ENCODE measurements at places on chromosomes 5 and 9.

- DNase-seq = peak; percentile 87
Observed at GRCh38 chr5:113153512-113154097, 177.0 kb downstream of the DCP2 start.

DNA sequence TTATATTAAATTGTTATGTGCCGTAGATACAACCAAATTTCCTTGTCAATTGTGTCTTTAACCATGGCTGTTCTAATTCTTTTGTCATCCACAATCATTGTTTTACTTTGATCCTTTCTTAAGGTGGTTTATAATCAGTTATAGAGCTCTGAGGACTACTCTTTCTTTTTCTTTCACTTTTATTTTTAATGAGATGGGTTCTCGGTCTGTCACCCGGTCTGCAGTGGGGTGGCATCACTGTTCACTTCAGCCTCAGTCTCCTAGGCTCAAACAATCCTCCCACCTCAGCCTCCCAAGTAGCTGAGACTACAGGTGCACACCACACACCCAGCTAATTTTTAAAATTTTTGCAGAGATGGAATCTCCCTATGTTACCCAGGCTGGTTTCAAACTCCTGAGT lies 74.2 kb downstream of the ANXA2R start:
- no peak for DNase-seq

DNA sequence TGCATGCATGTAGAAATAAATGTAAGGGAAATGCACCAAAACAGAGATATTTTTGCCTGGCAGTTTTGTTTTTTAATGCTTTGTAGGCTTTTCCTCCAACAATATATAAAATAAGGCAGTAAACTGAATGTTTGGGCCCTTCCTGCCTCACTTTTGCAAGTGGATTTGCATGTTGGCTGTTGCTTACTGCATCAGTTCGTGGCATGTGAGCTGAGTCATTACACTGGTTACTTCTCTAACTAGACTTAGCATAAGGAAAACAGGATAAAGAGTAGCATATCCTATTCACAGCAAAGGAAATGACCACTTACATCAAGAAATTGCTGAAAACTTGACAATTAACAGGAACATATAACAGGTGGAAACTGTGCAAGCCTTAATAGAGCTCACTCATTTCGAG lies 113.4 kb downstream of the TLE1 start:
- peak; percentile 26 for DNase-seq

DNA sequence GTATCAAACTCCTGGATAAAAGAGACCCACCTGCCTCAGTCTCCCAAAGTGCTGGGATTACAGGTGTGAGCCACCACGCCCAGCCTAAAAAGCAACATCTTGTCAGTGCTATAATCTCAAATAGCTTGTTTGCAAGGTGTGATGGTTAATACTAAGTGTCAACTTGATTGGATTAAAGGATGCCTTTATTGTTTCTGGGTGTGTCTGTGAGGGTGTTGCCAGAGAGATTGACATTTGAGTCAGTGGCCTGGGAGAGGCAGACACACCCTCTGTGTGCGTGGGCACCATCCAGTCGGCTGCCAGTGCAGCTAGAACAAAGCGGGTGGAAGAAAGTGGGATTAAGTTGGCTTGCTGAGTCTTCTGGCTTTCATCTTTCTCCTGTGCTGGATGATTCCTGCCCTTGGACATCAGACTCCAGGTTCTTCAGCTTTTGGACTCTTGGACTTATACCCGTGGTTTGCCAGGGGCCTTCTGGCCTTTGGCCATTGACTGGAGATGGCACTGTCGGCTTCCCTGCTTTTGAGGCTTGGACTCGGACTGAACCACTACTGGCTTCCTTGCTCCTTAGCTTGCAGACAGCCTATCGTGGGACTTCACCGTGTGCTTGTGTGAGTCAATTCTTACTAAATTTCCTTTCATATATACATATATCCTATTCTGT lies 28.1 kb downstream of the TARS1 start:
- DNase-seq = no peak

- DNase-seq = no peak
Observed at GRCh38 chr5:26486631-26487030, 551.8 kb downstream of the CDH9 start.

DNA sequence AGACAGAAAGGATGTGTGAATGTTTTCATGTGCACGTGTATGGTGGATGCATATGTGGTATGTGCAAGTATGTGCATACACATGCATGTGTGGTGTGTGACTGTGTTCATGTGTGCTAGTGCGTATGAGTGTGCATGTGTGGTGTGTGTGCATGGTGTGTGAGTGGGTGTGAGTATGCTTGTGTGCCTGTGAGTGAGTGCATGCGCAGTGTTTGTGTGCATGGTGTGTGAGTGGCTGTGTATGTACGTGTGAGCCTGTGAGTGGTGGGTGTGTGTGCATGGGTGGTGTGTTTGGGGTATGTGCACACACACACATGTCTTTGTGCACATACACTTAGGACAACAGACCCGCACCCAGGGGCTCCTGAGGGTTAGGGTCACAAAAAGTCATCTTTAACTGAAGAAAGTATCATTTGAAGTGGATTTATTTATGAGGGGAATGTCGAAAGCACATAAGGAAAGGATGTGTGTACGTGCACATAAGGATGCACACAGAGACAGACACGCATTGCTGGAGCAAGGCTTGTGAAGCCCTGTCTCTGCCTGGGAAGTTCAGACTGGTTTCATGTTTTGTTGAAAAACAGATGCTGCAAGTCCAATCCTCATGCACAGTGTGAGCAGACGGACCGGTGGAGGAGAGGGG lies 237.0 kb downstream of the SYK start:
- no peak for DNase-seq

GRCh38 chr5:172765766-172766286 lies 5.2 kb downstream of the DUSP1 start:
- DNase-seq = no peak

- no peak for DNase-seq
Observed at GRCh38 chr9:33742519-33742918, 52.8 kb upstream of the PRSS3 start.

- DNase-seq = no peak
Observed at GRCh38 chr5:55927861-55928655, 66.7 kb downstream of the IL6ST start.

DNA sequence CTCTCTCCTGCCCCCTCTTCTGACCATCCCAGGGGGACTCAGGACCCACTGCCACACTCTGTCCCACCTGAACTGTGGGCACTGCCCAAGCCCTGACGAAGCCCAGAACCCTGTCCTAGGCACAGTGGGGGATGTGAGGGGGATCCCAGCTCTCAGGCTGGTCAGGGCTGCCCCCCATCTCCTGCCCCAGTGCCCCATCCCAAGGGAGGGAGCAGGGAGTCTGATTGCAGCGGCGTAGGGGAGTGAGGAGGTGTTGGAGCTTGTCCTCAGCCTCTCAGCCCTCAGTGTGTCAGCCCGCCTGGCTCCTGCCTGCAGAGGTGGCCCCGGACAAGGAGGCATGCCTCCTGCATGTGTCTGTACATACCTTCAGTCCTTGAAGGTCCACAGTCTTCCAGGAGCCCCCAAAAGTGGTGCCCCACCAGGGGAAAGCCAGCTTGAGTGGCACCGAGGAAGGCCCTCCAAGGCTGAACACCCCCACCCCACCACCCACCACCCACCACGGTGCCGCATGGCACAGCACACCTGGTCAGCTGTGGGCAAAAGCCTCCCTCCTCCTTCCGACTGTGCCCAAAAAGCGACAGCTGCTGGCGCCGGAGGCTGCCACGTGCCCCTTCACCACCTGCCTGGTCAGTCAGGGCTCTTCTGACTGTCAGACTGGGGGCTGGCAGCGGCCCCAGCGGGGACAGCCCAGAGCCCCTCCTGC lies 930 bp downstream of the SARDH start:
- DNase-seq = no peak

- no peak for DNase-seq
Observed at GRCh38 chr9:98823666-98824334, 16.3 kb downstream of the GALNT12 start.

DNA sequence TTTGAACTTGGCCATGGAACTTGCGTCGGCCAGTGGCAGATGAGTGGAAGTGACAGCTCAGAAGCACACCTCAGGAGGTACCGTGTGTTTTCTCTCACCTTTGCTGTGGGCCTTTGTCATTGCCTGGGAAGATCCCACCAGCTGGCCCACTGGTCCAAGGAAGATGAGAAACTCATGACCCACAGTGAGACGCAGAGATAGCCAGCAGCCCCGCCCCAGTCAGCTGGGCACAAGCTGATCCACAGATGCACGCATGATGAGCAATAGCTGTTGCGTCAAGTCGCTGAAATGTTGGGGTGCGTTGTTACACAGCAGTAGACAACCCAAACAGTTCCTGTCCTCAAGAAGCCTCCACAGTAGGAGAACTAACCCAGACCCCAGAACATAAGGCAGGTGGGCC lies 30.8 kb upstream of the UNC5A start:
- no peak for DNase-seq

DNA sequence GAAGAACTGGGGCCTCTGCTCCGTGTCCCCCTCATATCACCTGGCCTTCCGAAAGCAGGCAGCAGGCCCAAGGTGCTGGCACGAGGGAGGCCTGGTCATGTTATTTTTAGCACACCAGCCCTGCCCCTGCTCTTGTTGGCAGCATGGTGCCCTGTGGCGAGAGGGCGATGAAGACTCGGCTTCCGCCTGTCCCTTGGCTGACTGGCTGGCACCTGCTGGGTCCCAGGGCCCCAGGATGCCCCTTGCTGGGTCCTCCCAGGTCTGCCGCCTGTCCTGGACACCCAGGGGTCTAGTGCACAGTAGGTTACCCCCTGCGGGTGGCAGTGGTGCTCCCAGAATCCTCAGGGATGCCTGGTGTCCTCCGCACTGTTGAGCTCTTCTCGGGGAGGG lies 77.0 kb downstream of the RXRA start:
- no peak for DNase-seq

DNA sequence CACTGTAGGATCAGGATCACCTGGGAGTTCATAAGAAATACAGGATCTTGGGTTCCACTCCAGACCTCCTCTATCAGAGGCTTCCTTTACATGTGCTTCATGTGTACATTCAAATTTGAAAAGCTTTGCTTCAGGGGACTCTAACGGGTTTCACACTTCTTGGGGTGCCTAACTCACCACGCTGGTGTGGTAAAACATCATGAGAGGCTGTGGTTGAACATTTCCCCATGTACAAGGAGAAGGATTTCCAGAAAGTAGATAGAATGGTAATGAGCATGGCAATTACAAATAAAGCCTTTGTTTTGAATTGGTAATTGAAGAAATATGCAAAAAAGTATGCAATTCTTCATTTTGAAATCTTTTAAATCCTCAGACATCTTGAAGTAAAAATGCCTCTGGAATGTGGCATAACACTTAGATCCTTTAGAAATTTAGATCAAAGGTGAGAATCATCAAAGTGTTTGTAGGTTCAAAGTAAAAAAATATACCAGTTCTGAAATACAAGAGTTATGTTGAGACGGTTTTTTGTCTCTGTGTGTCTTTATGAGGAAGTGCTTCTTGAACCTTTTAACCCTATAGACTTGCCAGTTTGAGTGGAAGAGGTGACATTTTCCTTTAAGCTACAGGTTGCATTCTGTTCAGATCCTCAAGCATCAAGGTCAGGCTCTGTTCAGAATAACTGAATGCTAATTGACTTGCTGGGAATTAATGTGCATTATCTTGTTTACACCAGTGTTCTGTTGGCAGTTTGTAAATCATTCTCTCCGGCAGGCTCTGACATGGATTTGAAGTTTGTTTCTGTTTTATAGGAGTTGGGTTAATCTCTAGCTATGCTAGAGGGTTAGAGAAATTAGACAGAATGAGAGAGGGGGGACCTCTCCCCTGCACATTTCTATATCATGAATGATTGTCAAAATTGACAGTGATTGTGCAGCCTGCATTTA lies 415.3 kb downstream of the MAN2A1 start:
- peak; percentile 15 for DNase-seq

- peak; percentile 30 for DNase-seq
Observed at GRCh38 chr5:140402258-140403074, 833 bp downstream of the ANKHD1 start.

- no peak for DNase-seq
Observed at GRCh38 chr5:26881901-26882300, 156.5 kb downstream of the CDH9 start.

- DNase-seq = no peak
Observed at GRCh38 chr5:5295351-5295750, 127.1 kb upstream of the ICE1 start.

- DNase-seq = no peak
Observed at GRCh38 chr9:86217076-86217755, 42.2 kb downstream of the C9orf153 start.

DNA sequence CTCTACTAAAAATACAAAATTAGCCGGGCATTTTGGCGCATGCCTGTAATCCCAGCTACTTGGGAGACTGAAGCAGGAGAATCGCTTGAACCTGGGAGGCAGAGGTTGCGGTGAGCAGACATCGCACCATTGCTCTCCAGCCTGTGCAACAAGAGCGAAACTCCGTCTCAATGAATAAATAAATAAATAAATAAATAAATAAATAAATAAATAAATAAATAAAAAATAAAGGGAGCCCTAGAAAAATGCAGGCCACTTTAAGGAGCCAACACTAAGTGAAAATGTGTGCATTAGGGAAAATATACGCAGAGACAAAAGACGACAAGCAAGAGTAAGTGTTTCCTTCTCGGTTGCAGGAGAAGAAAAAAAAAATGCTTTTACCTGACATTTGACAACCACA lies 132.6 kb upstream of the CDH10 start:
- DNase-seq = no peak

- peak; percentile 95 for DNase-seq
Observed at GRCh38 chr5:169161022-169161680, 139.8 kb downstream of the SLIT3 start.

DNA sequence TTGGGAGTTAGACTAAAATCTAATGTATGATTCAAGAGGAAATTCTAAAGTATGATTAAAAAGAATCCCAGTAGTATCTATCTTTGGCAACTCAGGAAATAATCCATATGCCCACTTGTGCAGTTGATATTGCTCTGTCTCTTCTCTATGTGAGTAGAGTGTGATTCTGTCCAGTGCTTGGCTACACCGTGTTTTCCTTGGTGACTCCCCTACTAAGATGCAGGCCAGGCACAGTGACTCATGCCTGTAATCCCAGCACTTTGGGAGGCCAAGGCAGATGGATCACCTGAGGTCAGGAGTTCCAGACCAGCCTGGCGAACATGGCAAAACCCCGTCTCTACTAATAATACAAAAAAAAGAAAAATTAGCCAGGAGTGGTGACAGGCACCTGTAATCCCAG lies 495.4 kb downstream of the MAT2B start:
- no peak for DNase-seq

GRCh38 chr5:89211836-89212235 lies 328.9 kb upstream of the MEF2C start:
- peak; percentile 85 for DNase-seq

DNA sequence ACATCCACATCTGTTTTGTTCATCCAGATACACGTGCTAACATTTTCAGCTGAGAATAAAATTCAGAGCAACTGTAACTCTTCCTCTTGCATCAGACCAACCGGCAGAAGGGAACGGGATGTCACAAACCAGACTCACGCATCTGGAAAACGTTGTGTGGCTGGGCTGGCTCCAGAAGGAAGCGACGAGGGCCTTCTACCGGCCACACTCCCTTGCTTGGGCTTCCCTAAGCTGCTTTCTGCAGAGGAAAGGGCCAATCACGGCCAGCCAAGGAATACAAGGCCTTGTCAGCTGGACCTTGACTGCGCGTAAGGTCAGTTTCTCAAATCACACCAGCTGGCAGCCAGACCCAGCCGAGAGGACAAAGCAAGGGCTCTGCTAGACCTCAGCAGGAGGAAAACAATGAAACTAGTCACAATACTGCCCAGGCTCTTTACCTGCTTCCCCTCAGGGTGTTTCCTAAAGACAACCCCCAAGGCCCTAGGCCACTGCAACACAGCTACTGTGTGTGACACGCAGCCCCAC lies 106.1 kb downstream of the THBS4 start:
- DNase-seq = peak; percentile 74

All from fibroblast of skin of scalp (primary cell).